ENCODE measurements at places on chromosomes 2 and 18.

DNA sequence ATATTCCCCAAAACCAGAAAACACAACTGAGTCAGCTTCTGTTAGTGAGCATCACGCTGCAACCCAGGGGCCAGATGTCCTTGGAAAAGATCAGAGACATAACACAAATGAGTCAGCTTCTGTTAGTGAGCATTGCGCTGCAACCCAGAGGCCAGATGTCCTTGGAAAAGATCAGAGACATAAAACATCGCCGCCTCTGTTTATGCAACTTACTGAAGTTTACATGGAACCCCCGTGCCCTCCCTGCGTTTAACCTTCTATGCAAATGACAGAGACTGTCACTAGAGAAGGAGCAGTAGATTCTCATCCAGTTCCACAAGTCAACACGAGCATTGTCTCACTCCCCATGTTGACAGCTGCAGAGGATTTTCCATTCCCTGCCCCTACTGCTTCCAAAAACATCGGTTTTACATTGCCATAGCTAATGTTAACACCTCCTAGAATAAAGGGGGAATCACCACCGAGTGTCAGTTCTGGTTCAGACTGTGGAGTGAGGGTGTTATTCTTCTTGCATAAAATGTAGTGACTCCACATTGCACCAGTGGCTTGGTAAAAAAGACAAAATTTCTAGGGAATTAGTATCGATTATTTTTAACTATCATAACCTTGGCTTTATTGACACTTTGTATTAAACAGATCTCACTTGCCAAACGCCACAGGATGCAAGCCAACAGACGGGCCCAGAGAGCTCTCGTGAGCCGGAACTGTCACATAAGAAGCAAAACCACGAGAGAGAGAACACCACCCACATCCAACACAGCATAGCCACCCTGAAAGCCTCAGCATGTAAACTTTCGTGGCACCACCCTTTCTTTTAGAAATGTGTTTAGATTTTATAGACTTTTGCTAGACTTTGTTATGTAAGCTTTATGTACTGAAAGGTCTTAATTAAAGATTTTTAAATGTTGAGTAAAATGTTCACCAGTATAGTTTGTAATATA is 87.7 kb downstream of the SH3YL1 start:
- DNase-seq, result no peak

DNA sequence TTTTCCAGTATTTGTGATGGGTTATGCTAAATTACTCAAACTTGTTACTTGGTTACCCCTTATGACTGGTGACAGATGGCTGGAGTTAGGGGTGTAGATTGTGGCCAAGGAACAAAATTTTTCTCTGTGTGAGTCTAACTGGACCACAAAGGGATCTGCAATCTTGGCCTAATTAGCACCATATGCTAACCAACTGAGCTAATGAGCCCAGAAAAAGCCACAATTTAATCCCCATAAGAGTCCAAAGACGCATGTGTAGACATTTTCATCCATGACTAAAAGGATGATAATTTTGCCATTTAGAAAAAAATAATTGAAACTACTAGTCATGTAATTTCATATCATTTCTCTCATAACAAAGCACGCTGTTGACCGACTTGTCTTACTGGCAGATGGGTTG is 151.2 kb downstream of the ABCA12 start:
- DNase-seq, result no peak

DNA sequence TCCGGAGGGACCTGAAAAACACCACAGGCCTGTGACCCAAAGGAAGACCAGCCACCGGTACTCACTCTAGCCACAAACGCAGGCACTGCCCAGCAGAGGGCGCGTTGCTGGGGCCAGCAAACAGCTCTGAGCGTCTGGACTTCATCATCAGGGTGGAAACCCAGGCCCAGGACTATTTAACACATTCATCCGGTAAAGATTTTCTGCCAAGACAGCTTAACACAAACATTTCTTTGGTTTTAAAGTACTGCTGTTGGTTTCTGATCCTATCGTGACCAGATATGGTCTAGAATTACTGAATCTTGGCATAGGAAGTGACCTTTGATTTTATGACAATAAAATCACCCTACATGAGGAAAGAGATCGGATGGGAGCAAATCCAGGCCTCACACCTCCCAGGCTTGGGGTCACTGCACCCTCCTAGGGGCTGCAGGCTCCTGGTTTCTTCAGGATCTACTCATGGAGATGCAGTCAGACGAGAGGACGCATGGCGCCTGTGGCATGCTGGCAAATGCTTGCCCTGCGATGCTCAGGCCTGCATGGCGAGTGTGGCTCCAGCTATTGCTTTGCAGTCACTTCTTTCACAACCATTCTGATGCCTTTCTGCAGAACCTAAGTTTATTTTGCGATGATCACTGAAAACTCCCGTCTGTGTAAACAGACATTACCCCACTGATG is 130.4 kb downstream of the COL4A4 start:
- DNase-seq, result peak; percentile 4

DNA sequence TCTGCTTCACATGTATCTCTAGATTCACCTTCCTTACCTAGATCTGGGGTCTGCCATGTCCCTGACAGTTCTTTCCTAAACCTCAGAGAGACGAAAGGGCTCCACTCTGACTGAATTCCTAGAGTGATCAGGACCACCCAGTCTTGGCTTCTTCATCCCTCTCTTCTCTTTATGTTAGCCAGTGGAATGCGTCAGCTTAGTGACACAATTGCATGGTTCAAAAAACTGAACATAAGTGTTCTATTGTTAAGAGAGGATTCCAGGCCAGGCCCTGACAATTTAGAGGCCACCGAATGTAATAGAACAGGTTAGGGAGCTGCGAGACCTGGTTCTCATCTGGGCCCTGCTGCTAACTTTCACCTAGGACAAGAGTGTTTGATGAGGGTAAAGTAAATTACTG is 10.0 kb downstream of the PRELID3A start:
- DNase-seq, result no peak

DNA sequence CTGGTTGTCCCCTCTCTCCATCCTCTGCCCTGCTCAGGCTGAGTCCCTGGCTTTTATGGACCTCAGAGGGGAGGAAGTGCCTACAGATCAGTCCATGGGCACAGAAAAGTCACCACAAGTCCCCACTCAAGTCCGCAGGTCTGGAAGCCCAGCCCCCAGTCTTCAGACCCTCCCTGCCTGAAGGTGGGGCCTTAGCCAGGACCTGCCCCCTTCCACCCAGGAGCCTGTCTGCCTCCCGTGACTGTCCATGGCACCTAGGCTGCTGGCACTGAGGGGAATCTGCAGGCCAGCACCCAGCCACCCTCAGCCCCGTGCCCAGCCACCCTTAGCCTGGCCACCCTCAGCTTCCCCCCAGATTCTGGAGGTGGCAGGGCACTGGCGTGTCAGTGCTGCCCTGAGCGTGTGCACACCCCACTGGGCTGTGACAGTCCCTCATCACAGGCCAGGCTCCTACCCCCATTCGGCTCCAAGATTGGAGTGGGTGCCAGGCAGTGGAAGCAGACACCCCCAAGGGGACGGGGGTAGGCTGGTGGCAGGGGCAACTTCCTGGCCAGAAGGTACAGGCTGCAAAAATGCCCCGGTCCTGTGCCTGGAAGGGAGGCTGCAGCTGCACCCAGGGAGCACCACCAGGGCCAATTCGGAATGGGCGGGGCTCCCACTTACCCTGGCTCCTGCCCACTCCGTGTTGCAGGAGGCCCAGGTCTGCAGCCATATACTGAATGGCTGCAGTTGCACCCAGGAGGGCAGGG is 154.7 kb upstream of the RMP24 start:
- DNase-seq, result no peak

DNA sequence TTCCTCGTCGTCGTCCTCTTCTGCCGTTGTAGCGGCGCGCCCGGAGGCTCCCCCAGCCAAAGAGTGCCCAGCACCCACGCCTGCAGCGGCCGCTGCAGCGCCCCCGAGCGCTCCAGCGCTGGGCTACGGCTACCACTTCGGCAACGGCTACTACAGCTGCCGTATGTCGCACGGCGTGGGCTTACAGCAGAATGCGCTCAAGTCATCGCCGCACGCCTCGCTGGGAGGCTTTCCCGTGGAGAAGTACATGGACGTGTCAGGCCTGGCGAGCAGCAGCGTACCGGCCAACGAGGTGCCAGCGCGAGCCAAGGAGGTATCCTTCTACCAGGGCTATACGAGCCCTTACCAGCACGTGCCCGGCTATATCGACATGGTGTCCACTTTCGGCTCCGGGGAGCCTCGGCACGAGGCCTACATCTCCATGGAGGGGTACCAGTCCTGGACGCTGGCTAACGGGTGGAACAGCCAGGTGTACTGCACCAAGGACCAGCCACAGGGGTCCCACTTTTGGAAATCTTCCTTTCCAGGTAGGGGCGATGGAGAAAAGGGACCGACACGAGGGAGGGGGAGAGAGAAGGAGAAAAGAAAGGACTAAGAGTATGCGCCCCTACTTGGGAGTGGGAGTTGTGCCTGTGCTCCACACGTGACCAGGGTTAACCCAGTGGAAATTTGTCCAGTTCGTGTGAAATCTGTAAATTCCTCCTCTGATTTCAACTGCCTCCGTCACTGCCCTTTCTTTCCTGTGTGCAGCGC is 800 bp downstream of the HOXD13 start:
- no peak for DNase-seq

GRCh38 chr2:68767031-68767961 is 32.7 kb downstream of the ARHGAP25 start:
- DNase-seq, result no peak

DNA sequence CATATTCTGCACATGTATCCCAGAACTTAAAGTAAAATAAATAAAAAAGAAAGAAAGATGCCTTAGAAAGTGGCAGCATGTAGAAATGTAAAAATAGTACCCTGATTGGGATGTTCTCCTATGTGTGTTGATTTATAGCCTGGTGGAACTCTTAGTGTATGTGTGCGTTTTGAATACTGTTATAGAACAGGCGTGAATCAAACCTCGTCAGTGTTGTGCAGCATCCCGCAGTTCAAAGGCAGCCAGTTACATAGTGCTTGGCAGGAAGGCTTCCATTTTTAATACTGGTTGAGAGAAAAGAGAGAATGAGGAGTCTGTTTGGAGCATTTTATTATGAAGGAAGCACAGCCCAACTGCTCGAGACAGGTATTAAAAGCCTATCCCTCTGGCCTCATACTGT is 49.4 kb downstream of the TANC1 start:
- no peak for DNase-seq

DNA sequence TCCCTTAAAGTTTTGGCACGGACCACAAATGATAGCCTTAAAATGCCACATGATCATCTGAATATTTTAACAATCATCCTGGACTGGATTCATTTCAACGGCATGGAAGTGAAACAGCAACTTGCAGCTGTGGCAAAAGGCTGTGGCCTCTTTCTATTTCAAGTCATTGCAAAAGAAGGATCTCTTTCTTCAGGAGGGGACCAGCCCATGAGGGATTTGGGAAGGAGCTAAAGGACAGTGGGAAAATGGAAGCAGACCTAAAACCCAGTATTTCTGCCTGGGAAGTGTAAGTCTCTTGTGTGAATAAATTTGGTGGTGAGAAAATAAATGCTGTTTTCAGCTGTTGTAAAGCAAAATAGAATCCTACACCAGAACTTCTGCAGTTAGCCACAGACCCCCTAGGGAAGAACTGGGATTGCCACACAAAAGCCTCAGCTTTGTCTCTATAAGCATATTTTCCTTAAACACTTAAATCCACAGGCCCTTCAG is 107.3 kb upstream of the ZFP36L2 start:
- DNase-seq, result no peak
